ENCODE measurements at places on chromosomes 2 and 18.

GRCh38 chr2:29218071-29218470 is 102.9 kb downstream of the CLIP4 start:
- DNase-seq, result no peak

DNA sequence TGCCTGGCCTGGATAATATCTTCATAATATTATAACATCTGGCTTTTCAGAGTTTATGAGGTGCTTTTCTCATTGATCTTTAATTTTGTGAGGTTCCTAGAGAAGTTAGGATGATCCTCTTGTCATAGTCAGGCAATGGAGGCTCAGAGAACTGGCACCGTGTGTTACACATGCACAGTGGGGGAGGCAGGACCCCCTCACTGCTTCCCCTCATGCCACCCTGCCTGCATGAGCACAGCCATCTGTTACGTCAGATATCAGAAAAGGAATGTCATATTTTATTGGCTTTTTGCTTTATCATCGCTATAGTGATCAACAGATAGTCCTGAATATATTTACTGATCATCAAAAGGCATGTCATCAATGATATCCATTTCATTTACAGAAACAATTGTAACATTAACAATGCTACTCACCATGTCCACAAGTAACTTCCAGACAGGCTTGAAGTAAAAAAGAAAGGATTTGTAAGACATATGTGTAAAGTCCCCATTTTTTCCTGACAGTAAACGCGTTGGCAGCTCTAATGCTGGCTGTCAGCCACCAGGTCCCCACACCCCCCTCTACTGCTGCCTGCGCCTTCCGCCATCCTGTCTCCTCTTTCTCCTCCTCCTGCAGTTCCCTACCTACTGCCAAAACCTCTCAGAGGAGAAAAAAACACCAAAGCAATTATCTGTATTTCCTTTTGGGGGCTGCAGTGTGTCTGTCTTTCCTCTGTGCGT is 18.8 kb downstream of the ENOSF1 start:
- DNase-seq, result no peak

DNA sequence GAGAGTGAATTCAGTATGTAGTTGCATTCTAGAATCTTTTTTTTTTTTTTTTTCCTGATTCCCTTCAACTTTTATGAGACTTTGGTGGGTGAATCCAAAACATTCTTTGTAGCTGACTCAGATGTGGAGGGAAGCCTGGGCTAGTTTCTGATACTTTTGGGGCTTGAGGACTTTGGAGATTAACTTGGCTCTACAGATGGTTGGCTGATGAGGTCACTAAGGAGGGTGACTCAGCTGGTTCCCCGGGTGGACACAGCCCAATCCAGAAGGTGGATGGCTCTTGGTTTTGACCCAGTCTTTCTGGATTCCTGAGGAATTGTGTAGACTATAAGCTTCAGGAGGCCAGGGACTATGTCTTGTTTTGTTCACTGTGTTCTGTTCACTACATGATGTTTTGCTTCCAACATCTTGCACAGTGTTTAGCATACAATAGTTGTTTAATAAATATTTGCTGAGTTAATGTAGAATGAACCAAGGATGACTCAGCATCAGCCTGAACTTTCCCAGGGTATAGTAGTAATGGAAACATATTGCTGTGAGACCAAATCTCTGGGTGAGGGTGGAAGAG is 30.5 kb downstream of the LAMA3 start:
- no peak for DNase-seq

DNA sequence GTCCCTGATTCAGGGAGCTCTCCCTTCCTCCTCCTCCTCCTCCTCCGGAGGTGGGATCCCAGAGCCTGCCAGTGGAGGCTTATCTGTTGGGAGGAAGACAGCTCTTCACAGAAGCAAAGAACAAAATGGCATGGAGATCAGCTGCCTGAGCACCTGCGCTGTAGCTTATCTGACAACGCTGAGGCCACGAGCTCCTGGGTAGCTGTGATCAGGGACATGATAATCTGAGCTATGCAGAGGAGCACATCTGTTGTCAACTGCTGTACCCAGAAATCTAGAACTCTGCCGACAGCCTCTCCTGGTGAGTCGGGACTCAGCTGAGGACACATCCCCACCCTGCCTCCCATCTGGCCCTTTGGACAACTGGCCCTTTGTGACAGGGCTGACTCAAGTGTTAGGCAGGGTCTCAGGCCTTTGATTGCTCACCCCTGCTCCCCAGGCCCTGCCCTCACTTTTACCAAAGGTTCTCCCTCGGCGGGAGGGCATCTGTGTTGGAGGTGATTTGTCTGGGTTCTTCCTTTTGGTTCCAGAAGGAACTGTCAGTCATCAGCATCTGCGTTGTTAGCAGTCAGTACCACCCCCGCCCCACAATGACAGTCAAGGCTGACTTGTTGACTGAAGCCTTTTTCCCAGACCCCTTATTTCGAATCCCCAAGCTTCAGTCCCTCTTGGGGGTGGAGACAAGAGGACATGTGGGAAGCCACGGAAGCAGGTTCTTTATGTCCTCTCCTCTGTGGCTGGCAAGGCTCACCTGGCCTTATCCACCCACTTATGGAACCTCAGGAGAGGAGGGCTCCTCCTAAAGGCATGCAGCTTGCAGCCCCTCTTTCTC is 5.9 kb upstream of the CNNM3 start:
- DNase-seq, result no peak

- no peak for DNase-seq
These were observed 13.5 kb downstream of the SIX3 start for GRCh38 chr2:44954889-44955592.

GRCh38 chr18:66749030-66749429 is 145.1 kb upstream of the CDH19 start:
- no peak for DNase-seq

DNA sequence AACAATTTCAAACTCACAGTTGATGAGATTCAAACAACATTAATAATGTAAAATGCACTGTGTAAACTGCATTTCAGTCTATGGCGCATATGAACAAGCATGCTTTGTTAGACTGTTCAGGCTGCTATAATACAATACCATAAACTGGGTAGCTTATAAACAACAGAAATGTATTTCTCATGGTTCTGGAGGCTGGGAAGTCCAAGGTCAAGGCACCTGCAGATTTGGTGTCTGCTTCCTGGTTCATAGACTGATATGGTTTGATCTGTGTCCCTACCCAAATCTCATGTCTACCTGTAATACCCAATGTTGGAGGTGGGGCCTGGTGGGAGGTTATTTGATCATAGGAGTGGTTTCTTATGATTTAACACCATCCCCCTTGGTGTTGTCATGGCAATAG is 148.1 kb upstream of the SERPINE2 start:
- no peak for DNase-seq

DNA sequence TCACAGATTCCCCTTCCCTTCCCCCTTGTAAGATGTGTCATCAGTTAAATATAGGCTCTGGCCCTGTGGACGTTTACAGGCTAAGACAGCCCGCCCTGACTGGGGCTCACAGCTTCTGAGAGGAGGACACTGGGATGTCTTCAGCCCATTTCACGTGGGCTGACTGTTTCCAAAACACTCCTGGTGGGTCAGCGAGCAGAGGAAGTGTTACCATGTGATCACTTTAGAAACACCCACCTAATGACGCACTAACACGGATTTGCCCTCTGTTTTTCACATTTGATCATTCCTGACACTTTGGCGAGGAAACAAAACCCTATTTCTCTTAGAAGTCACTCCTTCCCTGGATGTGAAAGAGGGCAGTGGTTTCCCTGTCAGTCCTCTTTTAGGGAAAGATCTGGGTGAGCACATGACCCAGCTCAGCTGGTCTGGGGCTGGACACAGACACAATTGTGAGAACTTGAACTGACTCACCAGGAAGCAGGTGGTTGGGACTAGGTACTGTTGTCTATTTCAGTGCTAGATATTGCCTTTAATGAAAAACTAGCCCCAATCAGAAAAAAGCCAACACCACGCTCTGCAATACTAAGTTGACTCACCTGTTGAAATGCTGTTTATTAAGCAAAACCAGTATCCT is 38.8 kb downstream of the BMP10 start:
- DNase-seq, result no peak

DNA sequence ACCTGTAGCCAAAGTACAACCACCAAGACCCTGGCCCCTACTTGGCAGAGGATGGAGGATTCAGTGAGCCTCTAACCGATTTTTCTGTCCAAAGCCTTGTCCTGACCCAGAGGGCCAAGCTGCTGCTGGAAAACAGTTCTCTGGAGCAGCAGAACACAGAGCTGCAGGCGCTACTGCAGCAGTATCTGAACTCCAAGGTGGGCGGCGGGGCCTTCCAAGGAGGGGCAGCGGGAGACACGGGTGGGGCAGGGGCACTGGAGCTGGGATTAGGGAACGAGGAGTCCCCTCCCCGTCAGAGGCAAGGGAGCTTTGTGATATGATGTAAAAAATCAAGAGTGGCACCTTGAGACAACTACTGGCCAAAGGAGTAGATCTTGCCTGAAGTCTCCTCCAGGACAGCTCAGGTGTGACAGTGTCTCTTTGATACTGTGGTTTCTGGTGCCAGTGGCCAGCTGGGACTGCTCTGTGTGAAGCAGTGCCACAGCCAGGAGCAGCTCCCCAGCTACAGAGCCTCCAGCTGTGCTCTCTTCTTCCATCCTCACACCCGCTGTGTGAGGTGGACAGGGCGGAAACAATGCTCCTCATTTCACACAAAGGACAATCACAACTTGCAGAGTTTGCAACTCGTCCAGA is 22.8 kb downstream of the OTOF start:
- no peak for DNase-seq

- no peak for DNase-seq
These were observed 76.2 kb downstream of the DCDC2C start for GRCh38 chr2:3779496-3780049.

GRCh38 chr2:17644997-17645720 is 104.7 kb downstream of the VSNL1 start:
- DNase-seq, result no peak

- no peak for DNase-seq
These were observed 2.7 kb downstream of the TNP1 start for GRCh38 chr2:216857131-216857550.

DNA sequence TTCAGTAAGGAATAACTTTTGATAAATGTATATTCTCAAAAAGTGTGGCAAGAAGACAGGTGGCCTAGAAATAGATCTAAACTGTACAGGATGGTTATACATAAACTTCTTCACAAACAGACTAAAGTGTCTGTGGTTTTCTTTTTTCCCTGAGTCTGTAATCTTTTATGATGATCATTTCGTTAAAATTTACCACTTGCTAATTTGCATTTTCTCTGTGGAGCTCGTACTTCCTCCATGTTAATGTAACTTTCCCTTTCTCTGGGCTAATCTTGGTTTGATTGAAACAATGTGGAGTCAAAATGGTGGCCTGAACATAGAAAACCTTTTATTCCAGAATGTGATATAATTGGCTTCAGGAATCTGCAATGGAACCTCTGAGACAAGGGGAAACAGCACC is 166.2 kb downstream of the FTCDNL1 start:
- DNase-seq, result no peak

DNA sequence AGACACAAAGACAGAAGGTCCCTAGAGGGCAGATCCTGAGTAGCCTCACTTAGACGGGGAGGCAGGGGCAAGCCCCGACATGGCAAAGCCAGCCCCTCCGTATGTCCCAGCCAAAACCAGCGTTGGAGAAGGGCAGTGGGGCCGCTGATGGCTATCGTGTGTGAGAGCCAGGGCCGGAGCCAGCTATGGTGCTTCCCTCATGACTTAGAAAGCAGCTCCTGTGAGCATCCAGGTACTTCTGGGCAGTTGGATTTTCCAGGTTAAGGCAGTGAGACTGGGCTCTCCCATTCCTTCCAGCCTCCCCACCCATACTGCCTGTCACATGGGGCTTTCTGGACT is 31.2 kb upstream of the ROCK2 start:
- DNase-seq, result no peak

DNA sequence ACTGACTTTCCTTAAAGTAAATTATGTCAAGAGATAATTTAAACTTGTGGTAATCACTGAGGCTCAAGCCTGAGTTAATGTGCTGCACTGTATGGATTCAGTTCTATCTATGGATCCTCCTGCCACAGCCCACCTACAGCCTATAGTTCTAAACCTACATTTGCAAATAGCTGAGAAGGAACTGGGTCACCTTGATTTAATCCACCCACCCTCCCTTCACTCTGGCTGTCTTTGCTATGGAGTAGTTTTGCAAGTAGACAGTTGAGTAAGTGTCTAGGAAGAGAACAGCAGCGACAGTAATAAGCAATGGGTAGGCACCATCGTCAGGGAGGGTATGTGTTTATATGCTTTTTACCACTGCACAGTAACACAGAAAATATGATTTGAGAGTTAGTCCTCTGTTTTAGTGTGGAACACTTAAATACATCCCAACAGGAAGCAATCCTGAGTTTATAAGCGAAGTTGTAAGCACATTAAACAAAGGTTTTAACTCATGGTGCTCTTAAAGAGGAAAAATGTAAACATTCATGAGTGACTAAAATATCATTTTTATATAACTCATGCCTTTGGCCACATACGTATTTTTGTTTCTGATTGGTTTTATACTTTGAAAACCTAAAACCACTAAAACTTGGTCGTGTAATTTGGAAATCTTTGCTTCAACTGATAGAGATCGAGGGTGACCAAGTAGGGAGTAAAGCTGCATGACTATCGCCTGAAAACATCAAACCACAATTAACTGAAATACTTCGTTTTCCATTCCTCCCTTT is 36.3 kb upstream of the CHRNA1 start:
- DNase-seq, result no peak

DNA sequence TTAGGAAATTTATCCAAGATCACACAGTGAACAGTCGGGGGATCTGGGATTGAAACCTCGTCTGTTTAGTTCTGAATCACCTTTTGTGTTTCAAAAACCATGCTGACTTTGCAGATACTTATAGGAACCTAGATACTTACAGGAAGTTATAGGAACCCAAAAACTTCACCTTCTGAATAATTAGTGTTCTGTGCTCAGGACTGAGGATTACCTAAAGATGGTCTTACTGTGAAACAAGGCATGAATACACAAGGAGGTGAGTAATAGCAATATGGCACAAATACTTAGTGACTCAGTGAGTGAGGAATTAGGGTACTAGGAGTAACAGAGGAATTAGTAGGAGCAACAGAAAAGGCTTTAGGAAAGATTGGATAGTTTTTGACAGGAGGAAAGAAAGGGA is 145.5 kb downstream of the LRATD1 start:
- no peak for DNase-seq

GRCh38 chr2:189880832-189881492 is 96.7 kb downstream of the PMS1 start:
- DNase-seq, result no peak

DNA sequence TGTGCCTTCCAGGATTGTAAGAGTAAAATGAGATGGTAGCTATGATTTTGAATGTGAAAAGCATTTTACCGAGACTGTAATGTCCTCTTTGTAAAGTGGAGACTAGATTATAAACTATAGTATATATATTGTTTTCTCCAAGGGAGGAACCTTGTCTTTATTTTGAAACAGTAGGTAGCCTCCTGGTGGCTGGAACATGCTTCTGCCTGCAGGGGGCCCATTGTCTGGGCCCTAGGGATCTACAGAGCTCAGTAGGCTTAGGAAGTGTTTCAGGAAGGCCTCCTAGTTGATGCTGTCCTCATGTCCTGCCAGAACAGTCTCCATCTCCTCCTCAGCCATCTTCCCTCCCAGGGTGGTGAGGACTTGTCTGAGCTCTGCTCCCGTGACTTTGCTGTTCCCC is 3.0 kb downstream of the PIKFYVE start:
- DNase-seq, result no peak

Measured in lung (tissue), 17 donors.